Activated CD4-positive, CD25-positive, alpha-beta regulatory T cell (primary cell): ENCODE measurements at places on chromosomes 6 and 20.

GRCh38 chr20:63071541-63072181 is 64.9 kb upstream of the BHLHE23 start:
- no peak for DNase-seq

DNA sequence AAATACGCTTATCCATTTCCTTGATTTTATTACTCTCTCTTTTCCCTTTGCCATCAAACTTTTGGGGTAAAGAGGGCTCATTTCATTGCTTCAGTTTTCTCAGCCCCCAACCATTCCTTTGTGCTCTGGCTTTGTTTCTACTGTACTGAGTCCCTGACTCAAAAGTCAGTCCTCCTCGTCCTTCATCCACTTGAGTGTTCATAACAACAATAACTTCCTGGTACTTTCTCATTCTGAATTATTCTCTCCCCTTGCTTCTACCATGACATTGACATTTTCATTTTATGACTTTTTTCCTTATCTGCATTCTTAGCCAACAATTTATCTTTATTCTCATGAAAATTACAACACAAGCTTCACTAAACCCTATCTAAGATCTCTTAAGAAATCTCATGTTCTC is 911 bp downstream of the ENPP3 start:
- DNase-seq: no peak

DNA sequence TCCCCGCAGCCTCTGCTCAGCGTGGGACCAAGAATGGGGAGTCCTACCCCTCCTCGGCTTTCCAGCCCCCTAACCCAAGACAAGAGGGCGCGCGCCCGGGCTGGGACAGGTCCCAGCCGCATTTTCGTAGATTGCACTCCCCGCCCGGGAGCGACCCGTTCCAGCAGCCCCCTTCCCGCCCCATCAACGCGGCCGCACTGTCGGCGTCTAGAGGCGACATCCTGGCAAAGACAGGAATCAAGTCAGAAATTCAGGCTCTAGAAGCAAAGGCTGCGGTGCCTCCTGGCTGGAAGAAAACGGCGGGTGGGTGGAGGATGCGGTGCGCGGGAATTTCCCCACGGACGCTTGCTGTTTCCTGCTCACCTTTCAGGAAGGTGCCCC is 957 bp downstream of the PROKR2 start:
- no peak for DNase-seq

DNA sequence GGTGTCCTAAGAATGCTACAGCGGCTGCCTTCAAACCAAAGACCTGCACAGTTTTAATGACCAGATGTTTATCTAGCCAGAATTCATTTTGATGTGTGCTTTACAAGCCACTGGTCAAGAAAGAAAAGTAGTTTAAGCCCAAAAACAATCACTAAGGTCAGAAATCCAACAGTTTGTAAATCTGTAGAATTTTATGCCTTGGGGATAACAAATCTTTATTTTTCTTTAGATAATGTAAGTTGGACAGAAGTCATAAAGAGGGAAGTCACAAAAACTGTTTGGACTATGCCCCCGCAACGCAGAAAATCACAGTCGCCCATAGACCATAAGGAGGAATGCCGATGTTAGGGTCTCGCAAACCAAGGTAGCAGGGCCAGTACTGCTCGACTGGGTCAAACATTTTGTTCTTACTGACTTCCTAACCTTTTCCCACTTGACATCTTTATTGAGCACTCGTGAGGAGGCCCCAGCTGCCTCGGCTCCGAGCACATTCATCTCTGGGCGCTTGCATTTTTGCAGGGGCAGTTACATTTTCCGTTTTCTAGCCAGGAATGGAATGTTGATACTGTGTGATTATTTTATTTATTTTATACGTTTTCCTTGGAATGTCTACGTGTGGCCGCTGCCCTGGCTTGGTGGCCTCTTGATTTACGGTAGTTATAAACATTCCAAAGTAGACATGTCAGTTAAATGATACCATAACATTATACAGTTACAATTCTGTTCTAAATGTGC is 56.7 kb upstream of the APCDD1L start:
- DNase-seq: no peak

- peak; percentile 46 for DNase-seq
Observed at GRCh38 chr20:47663354-47664067, 121.8 kb downstream of the SULF2 start.

GRCh38 chr6:36598326-36598725 is 4.2 kb downstream of the SRSF3 start:
- DNase-seq: no peak

DNA sequence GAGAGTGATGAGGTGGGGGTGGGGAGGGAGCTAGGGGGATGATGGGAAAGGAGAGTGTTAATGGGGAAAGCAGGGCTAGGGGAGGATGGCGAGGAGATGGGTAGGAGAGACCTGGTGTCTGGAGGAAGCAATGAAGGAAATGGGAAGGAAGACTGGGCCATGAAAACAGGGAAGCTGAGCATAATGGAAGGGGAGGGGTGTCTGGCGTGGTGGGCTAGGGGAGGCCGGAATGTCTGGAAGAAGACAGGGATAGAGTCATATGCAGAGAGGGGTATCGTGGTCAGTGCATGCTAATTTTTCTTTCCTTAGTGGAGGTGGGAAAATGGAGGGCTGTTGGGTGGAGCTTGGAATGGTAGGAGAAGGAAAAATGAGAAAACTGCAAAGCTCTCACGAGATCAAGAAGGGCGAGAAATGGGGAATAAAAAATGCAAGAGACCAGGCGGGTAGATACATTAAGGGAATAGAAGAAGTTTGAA is 423 bp downstream of the KLHDC3 start:
- DNase-seq: no peak

- DNase-seq: no peak
Observed at GRCh38 chr20:22572491-22572890, 11.9 kb downstream of the FOXA2 start.

DNA sequence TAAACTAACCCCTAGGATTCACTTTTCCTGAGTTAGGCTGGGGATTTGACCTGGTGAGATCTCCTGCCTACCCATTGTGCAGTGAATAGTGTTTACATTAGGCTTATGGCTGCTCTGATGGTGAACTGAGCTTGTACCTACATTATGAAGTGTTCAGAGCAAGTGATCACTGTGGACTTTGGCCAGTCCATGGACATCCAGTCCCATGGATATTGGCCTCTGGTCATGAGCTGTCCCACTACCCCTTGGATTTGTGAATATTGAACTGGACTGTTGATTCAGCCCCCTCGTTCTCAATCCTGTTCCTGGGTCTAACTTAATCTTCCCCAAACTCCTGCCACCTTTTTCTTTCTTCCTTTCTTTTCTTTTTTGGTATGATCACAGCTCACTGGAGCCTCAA is 13.8 kb downstream of the ASIP start:
- DNase-seq: no peak

- no peak for DNase-seq
Observed at GRCh38 chr20:44773070-44773829, 27.6 kb downstream of the KCNK15 start.

GRCh38 chr6:31952140-31952805 is 6.4 kb downstream of the CFB start:
- peak; percentile 12 for DNase-seq

DNA sequence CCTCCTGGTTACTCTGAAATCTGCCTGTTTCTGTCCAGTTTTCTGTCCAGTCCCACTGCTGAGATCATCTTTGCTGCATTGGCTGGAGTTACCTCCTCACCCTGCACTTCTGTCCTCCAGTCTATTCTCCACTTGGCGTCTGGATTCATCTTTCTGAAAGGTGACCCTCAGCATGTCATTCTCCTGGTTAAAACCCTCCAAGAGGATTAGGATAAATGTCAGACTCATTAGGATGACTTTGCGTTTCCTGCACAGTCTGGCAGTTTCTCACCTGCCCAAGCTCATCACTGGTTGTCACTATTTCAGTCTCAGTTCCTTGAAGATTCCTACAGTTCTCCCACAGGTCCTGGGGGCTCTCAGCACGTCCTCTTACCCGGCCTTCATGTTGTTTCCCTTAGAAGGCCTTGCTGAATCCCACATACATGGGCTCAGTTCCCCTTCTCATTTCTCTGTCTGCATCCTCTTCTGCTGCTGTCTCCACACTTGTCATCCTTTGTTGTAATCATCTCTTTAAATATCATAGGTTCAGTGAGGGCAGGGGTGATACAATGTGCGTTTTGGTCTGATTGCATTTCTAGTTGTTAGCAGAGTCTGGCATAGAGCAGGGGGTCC is 374.8 kb downstream of the QKI start:
- no peak for DNase-seq

DNA sequence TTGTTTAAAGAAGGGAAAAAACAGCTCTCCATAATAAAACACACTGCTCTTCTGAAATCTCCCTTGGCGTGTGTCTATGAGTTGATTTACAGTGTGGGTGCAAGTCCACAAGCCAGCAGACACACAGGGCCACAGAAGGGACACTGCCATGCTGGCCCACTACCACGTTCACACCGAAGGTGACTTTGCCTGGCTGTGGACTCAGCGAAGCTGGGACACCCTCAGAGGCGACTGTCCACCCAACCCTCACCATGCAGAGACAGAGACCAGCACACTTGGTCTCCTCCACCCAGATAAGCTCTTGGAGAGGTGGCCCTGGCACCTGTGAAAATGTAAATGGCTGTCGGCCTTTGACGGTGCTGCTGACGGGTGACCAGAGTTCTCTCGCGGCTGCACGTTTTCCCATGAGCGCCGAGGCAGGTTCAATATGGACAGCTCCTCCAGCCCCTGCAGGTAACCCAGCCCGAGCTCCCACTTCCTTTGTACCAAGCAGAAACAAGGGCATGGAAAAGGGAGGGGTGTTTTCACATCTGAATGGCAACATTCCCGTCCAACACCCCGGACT is 78.0 kb downstream of the YTHDF1 start:
- no peak for DNase-seq

- DNase-seq: no peak
Observed at GRCh38 chr6:80976336-80976735, 776.1 kb downstream of the TENT5A start.

- DNase-seq: no peak
Observed at GRCh38 chr6:32983493-32983848, 15.1 kb downstream of the BRD2 start.

DNA sequence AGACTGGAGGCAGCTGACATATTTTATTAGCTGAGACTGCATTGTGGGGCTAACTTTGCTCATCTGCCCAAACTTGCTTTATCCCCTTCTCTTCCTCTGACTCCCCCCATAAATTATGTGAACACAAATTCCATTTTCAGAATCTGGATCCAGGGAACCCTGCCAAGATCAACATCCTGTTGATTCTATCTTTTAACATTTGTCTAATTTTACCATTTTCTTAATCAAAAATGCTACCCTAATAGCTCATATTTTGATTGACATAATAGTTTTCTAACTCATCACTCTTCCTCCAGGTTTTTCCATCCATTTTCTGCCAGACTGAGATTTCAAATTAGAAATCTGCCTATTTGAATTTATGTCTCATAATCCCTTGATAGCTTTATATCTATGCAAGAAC is 184.7 kb upstream of the PRSS16 start:
- DNase-seq: no peak

DNA sequence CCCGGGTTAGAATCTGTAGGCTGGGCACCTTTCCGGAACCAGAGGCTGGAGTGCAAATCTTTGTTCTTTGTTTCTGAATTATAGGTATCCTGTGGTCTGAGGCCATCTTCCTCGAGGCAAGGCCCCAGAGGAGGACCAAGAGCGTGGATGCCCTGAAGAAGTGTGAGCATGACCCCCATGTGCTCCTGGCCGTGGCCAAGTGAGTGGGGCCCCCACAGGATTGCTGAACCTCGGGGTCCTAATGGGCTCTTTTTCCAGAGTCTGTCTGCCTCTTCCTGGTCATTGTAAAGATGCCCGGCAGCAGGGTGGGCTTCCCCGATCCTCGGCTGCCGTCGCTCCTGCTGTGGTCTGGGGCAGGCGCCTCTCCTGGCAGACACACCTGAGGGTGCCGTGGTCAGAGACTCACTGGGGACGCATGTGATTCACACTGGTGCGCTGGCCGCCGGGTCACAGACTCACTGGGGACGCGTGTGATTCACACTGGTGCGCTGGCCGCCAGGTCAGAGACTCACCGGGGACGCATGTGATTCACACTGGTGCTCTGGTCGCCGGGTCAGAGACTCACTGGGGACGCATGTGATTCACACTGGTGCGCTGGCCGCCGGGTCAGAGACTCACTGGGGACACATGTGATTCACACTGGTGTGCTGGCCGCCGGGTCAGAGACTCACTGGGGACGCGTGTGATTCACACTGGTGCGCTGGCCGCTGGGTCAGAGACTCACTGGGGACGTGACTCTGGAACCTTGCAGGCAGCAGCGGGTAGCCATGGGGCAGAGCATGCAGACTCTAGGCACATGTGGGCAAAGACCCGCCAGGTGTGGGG is 6.5 kb upstream of the C20orf204 start:
- no peak for DNase-seq

- no peak for DNase-seq
Observed at GRCh38 chr6:148396411-148396810, 53.8 kb downstream of the SASH1 start.

GRCh38 chr20:61558726-61559125 is 306.7 kb downstream of the CDH4 start:
- no peak for DNase-seq

- no peak for DNase-seq
Observed at GRCh38 chr6:4402477-4402976, 267.2 kb upstream of the ECI2 start.

- no peak for DNase-seq
Observed at GRCh38 chr6:149129371-149130077, 188.0 kb upstream of the TAB2 start.

DNA sequence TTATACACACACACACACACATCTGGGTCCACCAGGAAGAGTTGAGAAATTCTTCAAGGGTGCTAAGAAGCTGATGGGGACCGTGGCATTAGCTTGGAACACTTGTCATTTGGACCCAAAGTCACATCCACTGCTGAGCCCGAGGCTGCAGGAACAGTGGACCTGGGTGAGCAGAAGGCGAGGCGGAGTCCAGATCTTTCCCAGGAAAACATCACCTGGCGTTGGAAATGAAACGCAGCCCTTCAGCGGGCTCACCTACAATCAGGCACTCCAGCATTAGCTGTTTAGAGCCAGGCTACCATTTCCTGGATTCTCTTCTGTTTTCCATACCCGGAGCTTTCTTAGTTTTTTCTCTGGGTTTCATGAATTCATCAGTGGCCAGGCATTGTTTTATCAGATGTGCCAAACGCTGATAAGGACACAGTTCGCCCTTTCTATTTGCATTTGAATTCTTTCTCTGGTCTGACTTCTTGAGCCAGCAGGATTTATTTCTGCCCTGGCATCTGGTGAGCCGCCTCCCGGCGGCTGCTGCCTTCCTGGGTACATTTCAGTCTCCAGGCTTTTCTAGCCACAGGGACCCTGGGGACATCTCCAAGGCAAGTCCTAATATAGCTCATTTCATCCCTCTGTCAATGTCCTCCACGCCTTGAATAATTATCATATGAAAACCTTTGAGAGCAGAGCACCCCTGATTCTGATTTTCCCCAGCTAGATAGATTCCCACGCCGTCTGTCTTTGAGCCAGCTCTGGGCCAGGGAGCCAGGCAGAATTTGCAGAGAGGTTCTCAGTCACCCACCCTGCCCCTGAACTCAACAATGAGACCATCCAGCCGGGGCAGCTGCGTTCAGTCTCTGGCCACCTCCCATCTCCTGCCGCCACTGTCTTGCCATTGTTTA is 170.9 kb downstream of the TTLL2 start:
- no peak for DNase-seq

DNA sequence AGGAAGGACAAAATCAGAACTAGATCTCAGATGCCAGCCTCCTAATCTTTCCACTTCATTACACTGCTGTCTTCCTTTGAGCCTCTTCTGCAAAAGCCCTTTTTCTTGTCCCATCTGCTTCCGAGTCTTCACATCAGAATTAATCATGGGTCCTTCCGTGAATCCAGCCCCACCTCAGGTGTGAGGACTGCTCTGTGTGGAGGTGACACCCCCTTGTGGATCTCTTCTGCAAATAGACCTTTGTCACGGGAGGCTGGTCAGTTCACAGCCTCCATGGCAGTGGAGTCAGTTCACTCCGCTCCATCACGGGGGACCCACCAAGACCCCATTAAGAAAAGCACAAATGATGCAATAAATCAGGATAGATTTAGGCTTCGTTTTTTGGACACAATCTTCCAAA is 171.1 kb downstream of the ADAT2 start:
- DNase-seq: no peak
